ENCODE measurements at places on chromosomes 1 and 21.
A peak's percentile ranks its signal among the peaks of the same experiment; 100 is the strongest.

DNA sequence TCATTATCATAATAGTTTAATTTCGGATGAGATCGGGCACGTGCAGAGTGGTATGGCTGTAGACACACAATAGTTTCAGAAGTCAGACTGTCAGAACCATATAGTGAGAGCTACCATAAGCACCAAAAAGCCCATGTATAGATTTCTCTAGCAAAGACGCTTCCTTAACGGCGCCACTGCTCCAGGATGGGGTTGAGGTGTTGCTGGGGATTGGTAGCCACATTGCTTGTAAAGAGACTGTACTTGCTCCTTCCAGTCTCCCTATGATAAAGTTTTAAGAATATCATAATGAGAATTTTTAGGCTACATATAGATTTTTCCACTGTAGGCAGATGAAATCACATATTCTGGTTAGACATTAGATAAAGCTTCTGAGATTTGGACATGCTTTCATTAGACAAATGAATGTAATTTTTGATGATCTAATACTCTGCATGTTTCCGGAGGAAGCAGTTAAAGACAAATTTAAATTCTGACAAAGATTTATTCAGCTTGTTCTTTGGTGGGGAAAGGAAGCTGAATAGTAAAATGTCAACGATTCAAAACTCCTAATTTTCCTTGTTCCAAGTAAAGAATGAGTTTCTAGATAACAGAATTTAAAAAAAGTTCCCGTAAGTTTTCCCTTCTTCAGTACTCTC is 77.7 kb downstream of the MAP3K7CL start:
- no peak for DNase-seq

- no peak for DNase-seq
Observed at GRCh38 chr1:54818461-54819194, 17.5 kb upstream of the TTC22 start.

- DNase-seq = no peak
Observed at GRCh38 chr1:57474137-57474750, 50.4 kb upstream of the DAB1 start.

DNA sequence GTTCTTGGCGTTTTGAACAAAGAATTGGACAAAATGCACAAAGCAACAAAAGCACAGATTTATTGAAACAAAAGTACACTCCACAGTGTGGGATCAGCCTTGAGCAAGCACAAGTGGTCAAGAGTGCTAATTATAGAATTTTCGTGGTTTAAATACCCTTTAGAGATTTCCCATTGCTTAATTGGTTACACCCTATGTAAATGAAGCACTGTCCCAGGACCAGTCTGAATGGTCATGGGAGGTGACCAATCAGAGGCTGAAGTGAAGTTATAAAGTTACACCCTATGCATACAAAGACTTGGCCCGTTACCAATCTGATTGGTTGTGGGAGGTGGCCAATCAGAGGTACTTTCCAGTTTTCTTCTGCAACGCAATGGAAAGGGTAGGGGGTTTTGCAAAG is 223.6 kb downstream of the CENPF start:
- DNase-seq = no peak

DNA sequence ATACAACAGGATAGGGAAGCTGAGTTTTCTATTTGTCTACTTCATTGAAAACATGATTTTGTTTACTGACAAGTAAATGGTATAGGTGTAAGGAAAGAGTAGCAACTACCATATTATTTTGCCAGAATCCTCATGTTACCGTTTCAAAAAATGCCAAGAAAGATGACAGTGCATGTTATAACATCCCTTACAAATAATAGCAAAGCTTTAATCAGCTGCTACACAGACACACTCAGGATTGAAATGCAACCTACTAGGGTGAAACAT is 331.5 kb downstream of the CHRM3 start:
- DNase-seq = no peak

DNA sequence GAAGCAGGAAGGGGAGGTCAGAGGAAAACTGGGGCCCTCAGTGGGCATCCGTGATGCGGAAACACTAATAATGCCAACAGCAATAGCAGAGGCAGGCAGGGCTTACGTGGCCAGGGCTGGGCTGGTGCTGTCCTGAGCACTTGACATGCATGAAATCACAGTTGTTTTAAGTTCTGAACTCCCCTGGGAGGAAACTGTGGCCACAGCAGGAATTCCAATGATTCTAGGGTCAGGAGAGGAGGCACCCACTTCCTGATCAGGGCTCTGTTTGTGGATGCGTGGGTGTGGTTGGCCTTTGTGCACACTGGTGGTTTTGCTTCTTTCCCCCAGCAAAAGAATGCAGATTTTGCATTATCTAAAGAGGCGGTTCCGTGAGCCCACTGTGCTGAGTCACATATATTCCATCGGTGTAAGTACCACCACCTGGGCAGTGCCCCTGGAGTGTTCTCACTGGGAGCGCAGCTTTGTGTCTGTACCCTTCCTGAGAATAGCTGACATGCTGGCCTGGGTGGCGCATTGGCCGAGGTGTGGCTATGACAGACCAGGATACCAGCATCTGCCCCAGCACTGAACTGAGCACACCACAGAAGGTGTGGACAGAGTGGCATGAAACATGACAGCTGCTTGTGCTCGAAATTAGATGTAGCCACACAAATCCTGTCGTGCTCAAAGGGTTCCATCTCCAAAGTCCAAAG is 71.0 kb downstream of the PDE9A start:
- no peak for DNase-seq

DNA sequence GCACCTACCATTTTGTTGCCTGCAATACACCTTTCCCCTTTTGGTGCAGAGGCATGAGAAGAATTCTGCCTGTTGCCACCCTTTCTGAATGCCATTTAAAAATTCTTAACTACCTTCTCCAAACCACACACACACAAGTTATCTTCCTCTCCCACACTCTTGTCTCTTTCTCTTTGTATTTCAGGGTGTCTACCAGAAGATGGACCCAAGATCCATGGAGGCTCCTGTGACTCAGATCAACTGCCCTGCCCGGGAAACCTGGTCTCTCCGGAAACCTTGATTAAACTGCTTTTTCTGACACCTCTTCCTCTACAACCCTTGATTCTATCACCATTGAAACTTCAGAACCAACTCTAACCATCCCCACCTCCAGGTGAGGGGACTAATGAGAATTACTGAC is 2.4 kb upstream of the TARS2 start:
- no peak for DNase-seq

- DNase-seq = no peak
Observed at GRCh38 chr1:31577515-31578192, 1.3 kb downstream of the TINAGL1 start.

DNA sequence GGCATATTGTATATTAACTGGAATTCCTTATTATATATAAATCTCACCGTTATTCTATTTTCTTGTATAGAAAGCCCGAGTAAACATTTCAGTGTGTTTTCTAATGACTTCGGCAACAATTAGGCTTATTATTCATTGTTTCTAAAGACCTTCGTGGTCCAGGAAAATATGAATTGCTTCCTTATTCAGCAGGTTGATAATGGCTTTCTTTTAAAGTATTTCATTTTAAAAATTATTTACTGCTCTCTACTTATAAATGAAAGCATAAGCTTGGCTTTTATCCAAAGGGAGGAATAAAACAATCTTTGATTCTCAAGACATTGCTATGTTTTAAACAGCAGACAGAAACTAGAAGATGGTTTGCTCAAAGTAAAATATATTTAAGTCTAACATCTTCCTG is 198.4 kb upstream of the RGS18 start:
- no peak for DNase-seq

DNA sequence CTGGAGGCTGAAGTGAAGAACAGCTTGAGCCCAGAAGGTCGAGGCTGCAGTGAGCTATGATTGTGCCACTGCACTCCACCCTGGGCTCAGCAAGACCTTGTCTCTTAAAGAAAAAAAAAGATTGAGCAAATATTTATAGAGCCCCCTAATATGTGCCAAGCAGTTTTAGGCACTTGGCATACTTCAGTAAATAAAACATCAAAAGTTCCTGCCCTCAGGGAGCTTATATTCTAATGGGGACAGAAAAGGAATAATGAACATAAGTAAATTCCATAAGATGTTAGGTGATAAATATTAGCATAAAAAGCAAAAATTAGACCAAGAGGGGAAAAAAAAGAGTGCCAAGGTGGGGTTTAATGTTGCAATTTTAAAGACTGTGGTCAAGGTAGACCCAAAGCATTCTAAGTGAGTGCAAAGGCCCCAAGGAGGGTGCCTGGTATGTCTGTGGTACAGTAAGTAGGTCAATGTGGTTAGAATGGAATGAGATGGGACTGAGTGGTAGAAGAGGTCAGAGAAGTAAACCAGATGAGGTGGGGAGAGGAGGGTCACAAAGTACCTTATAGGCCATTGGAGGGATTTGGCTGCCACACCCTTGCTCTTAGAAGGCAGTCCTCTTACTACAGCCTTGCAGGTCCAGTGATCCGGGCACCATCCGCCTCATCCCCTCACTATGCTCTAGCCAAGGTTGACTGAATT is 2.2 kb upstream of the TOE1 start:
- DNase-seq = no peak

GRCh38 chr1:67436511-67437055 is 6.4 kb upstream of the SERBP1 start:
- no peak for DNase-seq

DNA sequence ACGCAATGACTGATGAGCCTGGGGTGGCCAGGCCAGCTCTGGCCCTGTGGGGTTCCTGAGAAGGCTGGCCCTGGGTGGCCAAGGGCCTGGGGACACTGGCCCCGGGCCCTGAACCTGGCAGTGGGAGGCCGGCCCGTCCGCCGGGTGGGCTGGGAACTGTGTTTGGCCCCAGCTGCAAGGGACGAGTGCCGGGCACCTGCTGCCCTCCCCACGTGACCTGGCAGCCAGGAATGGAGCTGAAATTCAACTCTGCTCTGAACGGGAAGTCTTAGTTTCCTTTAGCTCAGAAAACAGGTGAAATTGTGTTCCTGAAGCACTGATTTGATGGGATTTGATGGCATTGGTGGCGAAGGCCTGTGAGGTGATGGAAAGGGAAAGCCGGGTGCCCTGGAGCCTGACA is 8.2 kb upstream of the TTLL10 start:
- no peak for DNase-seq

- no peak for DNase-seq
Observed at GRCh38 chr1:230986976-230987375, 8.1 kb downstream of the ARV1 start.

- DNase-seq = no peak
Observed at GRCh38 chr1:10860682-10861081, 64.2 kb upstream of the CASZ1 start.

- no peak for DNase-seq
Observed at GRCh38 chr1:38690790-38691449, 168.7 kb downstream of the RRAGC start.

DNA sequence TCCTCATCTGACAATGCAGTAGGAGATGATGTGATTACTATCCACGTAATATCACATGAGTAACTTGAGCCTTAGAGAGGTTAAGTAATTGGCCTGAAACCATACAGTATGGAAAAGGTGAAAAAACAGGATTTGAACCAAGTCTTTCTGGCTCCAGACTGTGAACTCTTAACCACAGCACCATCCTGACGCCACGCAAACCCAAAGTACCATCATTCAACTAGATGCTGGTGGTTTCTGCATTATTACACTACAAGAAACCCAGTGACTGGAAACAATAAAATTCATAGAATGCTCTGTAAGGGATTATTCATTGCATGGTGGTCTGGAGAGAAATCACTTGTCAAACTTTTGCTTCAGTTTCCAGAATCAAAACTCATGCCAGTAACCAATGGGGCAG is 90.7 kb downstream of the MAB21L3 start:
- no peak for DNase-seq

DNA sequence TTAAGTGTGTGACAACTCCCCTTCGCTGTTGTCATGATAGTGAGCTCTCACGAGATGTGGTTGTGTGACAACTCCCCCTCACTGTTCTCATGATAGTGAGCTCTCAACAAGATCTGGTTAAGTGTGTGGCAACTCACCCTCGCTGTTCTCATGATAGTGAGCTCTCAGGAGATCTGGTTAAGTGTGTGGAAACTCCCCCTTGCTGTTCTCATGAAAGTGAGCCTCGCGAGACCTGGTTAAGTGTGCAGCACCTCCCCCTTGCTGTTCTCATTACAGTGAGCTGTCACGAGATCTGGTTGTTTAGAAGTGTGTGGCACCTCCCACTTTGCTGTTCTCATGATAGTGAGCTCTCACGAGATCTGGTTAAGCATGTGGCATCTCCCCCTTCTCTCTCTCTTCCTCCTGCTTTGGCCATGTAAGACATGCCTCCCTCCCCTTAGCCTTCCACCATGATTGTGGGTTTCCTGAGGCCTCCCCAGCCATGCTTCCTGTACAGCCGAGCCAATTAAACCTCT is 25.1 kb upstream of the LSS start:
- DNase-seq = peak; percentile 23

DNA sequence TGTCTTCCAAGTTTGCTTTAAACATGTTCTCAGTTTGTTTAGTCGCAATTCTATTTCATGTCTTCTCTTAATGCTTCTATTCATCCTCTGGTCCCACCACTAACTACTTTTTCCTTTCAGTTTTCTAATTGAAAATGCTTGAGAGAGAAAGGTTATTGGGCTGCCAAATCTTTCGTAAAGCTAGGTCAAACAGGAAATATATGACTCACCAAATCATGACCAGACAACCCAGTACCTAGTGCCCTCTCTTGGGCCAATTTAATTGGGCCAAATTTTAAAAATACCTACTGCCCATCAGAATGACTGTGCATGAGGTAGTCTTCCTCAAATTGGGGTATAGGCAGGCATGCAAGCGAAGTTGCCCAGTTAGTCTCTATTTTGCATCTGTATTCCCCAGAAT is 295.4 kb upstream of the PBX1 start:
- DNase-seq = no peak

DNA sequence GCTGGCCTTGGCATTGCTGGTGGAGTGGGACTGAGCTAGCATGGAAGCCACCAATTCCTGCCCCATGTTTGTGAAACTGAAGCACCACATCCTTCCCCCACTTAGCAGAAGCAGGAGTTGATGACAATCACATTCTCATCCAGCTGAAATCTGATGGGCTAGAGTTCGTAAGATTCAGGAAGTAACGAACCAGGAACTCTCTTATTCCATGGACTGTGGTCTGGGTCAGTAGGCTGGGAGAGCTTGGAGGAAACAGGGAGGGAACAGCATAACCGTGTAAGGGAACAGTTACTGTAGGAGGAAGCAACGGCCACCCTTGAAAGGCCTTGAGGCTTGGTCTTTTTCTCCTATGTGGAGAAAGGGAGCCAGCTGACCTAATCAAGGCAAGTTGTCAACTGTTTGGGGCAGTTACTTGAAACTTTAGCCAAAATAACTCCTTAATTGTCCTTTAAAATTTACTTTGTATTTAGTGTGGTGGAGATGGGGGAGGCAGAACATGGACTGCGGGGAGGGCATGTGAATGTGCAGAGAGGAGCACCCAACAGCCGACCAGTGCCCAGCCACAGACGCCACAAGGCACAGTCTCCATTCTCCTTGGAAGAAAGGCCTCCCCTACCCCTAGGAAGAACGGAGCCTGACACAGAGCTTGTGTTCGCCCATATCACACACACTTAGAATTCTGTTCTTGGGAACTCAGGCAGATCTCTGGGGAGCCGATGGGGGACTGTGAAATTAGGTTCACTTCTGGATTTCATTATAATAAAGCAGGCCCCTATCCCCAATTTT is 2.0 kb upstream of the COQ8A start:
- no peak for DNase-seq

All from stimulated activated CD4-positive, alpha-beta T cell treated with anti-CD3 and anti-CD28 coated beads, Interleukin-4, amount 100 ng/mL, for 48 hours (primary cell).